ENCODE measurements at places on chromosomes 6 and 20.
A peak's percentile ranks its signal among the peaks of the same experiment; 100 is the strongest.

GRCh38 chr6:152034631-152035030 lies 227.1 kb downstream of the ESR1 start:
- no peak for DNase-seq

DNA sequence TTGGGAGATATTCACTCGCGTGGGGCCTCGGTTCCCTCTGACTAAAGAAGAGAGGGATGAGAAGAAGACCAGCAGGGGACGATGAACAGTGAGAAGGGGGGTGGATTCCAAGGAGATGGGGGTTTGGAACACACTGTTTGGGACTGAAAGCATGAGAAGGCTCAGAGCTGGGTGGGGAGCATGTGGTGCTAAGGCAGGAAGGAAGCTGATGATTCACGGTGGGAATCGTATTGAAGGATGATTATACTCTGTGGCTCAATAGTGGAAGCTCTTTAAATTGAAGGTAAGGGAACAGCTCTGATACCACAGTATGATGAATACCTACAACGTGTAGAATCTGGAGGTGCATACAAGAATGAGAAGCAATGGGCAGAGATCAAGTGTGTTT lies 117.5 kb upstream of the KCNK16 start:
- no peak for DNase-seq

DNA sequence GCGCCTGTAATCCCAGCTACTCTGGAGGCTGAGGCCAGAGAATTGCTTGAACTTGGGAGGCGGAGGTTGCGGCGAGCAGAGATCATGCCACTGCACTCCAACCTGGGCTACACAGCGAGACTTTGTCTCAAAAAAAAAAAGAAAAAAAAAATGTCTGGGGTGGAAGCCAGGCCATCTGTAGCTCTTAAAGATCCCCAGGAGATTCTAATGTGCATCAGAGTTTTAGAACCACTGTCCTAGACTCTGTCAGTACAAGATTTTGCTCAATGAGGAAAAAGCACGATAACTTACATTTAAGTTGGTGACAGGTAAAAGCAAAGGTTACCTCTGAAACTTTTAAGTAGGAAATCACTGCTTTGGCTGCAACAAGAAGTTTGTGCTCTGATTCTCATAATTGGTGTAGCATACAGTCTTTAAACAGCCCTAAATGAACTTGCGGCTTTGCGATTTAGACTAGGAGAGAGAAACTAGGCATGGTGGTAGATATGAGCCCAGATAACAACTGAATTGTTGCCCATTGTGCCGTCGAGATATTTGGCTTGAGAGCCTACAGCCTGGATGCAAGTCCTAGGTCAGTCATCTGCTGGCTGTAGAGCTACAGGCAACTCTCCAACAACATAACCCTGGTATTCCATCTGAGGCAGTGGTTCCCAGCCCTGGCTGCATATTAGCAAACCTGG lies 67.2 kb downstream of the BACH2 start:
- DNase-seq: no peak

DNA sequence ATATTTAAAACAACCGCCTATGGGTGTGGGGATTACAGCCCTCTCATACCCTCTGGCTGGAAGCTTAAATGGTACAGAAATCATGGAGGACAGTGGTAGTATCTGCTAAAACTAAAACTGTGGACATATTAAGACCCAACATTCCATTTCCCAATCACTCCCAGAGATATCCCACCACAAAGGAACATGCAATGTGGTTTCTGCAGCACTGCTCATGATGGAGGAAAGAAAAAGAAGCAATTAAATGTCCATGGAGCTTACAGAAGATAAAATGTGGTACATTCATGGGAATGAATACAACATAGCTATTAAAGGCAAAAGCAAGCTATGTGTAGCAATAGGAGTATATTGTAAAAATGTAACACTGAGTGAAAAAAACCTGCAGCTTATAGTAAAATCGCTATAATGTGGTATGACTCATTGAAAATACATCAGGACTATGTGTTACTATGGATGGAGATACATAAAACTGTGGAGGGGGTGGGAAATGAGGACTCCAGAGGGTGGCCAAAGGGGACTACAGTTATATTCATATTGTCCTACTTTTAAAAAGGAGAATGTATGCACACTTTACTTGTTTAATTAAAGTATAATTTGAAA lies 22.9 kb upstream of the NNAT start:
- DNase-seq: no peak

GRCh38 chr6:21586740-21587178 lies 6.8 kb upstream of the SOX4 start:
- no peak for DNase-seq

GRCh38 chr6:136404627-136405419 lies 115.2 kb upstream of the BCLAF1 start:
- DNase-seq: no peak

DNA sequence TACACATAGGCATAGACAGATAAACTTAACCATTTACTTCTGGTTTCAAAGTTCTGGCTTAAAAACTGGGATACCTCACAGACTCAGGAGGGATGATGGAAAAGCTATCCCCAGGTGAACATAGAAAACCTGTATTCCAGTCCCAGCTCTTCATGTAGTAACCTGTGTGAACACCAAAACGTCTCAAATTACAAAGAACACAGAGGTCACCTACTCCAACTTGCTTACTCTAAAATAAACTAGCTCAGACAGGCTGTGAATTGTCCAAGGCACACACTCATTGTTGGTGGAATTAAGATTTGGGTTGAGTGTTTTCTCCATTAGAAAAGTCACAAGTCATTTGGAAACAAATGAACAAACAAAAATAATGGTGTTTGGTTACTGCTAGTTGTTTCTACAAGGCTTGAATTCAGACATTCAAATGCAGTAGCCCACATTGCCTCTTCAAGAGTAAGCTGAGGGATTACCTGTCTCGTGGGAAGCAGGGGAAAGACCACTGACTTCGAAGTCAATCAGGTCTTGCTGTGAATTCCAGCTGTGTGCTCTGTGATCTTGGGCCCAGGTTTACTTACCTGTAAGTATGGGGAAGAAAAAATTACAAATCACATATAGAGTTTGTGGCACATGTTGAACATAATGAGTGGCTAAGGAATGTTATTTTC lies 48.2 kb upstream of the LRRC1 start:
- no peak for DNase-seq

DNA sequence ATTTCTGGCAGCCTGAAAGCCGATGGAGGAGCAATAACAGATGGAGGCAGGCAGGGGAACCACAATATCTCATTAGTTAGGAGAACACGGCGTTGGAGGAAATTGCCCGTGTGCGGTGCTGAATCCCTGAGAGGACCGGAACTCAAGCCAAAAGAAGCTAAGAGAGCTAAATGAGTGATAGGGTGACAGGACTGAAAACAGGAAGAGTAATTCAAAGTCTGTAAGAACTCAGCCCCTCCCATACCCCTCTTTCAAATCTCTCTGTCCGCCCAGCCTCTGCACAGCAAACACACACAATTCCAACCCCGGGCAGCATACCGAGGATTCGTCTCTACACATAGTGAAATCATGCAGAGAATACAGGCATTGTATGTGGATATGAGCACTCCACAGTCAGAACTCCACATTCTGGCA lies 2.6 kb upstream of the IPCEF1 start:
- no peak for DNase-seq

- DNase-seq: no peak
These were observed 80.3 kb downstream of the GJA1 start for GRCh38 chr6:121515630-121516265.

GRCh38 chr6:43748765-43749164 lies 21.2 kb upstream of the VEGFA start:
- no peak for DNase-seq

- DNase-seq: no peak
These were observed 3.0 kb downstream of the CFB start for GRCh38 chr6:31948753-31949413.

DNA sequence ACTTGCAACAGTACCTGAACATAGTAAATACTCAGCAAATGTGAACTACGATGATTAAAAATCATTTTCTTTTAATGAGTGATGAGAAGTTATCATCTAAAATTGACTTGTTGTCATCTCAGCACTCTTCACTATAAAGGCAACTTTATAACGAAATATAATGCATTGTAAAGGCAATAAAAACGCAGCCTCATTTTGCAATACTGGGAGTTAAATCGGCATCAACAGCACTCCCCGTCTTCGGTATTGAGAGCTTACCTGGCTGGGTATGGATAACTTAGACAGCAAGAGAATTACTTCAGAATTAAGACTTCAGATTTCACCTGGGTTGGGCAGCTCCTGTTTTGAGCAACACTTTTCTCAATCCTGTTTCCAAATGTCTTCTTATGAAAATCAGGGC lies 20.8 kb downstream of the NKX2-2 start:
- DNase-seq: no peak

GRCh38 chr6:134449781-134450180 lies 131.9 kb upstream of the SGK1 start:
- DNase-seq: no peak

- no peak for DNase-seq
These were observed 126.4 kb upstream of the MAFB start for GRCh38 chr20:40815156-40816038.

DNA sequence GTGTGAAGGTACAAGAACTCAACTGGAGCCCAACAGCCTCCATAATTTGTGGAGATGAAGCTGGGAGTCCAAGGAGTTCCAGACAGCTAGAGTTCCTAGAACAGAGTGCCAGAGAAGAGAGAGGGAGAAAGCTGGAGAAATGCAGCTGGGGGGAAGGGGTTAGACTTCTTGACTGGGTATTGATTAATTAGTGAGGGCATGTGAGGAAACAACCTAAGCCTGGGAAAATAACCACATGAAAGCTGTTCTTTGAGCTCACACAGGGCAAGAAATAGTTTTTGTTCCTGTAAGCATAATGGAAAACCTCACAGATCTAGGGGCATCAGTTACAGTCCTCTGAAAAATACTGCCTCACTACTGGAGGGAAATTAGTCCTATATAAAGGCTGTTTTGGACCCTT lies 230.5 kb upstream of the FKBP1C start:
- DNase-seq: no peak

- no peak for DNase-seq
These were observed 956.1 kb downstream of the PHF3 start for GRCh38 chr6:64591676-64592036.

DNA sequence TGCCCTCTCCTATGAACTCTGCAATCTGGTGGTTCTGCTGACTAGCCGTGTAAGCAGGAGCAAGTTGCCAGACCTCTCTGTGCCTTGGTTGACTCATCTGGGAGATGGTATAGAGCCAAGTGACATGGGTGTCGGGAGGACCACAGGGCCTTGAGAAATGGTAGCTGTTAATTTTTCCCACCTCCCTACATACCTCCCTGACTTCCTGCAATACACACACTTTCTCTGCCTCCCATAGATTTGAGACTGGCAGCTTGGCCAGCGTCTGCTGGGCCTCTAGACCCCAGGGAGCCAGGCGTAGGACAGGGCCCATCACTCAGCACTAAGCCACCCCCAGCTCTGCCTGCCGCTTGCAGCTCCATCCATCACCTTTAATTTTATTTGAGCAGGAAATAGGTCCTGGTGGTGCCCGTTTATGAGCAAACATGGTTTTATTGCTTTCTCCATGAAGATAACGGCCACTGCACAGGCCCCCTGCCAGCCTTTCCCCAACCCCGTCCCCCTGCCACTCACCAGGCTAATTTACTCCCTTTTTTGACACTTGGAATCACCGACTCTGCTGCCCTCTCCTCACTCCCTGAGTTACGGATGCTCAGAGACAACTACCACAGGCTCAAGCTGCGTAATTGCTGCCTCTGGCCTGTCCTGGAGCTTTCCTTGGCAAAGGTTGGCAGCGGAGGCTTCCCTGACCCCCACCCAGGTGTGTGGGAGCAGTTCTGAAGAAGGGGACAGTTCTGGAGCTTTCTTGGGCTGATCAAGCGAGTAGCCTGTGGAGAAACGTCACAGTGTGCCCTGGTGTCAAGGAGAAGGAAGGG lies 11.1 kb downstream of the GLP1R start:
- DNase-seq: no peak

DNA sequence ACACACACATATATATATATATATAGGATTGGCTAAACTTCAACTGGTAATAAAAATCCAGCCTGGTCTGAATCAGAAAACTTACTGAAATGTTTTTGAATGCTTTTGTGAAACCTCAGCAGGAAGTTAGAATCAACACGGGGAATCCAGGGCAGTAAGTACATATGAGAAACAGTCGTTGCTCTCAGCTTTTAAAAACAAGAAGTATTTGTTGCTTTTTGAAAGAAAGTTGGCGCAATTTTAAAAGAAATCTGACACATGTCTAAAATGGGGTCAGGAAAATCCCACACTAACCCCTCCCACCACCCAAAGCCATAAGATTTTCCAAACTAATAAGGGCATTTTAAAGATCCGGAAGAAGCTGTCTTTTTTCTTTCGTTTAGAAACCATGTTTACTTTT lies 11.5 kb upstream of the CCDC170 start:
- DNase-seq: peak; percentile 87

GRCh38 chr20:24684956-24685691 lies 215.7 kb downstream of the SYNDIG1 start:
- DNase-seq: peak; percentile 63

DNA sequence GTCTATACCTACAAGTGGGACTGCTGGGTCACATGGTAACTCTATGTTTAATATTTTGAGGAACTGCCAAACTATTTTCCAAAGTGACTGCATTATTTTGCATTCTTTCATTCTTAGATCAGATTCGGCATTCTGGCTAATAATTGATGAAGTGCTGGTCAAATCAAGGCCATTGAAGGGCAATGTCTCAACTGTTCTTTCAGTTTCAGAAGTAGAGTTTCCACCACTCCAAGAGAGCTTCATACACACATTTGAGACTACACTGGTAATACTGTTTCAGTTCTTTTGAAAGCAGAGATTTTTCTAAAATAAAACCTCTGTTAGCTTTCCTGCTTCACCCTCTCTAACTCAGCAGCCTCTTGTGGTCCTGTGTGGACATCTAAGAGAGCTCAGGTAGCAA lies 154.5 kb downstream of the CFAP61 start:
- DNase-seq: no peak

GRCh38 chr20:59235226-59235625 lies 65.2 kb upstream of the EDN3 start:
- DNase-seq: no peak

GRCh38 chr6:6331393-6331792 lies 10.9 kb upstream of the F13A1 start:
- DNase-seq: no peak

DNA sequence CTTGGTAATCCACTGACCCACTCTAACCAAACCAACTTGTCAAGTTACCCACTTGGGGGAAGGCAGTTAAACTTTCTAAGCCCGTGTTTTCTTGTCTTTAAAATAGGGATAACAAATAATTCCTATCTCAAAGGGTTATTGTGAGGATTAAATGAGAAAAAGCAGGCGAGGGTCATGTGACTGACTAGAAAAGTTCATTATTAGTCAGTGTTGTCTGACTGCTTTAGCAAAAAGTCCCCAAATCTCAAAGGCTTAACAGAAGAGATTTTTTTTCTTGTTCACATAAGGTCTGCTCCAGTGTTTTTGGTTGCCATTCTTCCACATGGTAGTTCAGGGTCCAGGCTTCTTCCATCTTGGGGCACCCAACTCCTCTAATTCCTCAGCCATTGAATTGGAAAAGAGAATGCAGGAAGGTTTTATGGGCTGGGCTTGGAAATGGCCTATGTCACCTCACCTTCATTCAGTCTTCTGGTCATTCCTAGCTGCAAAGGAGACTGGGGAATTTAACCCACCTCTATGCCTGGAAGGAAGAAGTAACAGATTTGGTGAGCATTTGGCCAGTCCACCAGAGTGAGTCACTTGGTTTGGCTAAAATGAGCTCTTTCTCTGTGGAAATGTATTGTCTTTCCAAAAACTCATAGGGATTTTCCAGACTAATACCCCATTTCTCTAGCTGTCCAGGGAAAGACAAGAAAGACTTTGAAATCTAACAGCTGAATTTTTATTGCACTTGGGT lies 77.0 kb downstream of the CAP2 start:
- no peak for DNase-seq

- DNase-seq: no peak
These were observed 50.9 kb upstream of the FAM184A start for GRCh38 chr6:119129148-119129967.

Data from kidney (tissue), 22 donors.